ENCODE measurements at places on chromosomes 7 and 10.

GRCh38 chr7:84336303-84336702 is 141.7 kb upstream of the SEMA3A start:
- DNase-seq = no peak

DNA sequence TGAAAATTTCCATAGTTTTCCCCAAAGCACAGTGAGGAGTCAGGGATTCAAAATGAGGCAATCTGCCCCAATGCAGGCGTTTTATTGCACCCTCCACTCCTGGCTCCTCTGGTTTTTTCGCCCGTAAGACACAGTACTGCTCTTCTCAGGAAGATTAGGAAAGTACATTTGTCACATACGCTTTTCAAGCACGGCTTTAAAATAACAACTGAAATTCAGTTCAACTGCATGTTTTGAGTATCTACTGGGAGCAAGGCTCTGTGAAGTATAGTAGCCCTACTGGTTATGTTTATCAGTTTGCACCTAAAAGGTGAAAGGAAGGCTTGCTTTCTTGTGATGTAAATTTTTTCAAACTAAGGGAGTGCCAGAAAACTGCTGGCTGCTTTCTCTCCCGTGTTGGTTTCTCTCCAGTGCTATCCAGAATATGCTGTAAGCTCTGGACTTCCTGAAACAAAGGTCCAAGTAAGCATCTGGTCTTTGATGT is 1.9 kb upstream of the SGMS1 start:
- no peak for DNase-seq

DNA sequence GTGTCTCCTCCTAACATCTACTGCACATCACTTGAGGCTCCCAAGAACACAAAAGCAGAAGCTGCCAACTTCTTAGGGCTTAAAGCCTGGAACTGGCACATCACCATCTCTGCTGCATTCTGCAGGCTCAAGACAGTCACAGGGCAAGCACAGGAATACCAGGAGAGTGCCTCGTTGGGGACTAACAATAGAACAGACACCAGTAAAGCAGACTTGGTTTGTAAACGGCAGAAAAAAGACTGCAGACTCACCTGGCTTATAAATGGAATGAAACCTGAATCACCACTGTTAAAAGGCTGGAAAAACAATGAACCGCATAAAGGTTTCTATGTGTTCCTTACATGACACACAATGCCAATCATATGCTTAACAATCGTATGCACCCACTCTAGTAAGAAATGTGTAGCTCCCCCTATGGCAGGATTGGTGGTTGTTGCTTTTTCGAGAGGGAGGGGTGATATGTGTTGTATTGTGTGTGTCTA is 12.8 kb downstream of the RHEB start:
- DNase-seq = no peak

DNA sequence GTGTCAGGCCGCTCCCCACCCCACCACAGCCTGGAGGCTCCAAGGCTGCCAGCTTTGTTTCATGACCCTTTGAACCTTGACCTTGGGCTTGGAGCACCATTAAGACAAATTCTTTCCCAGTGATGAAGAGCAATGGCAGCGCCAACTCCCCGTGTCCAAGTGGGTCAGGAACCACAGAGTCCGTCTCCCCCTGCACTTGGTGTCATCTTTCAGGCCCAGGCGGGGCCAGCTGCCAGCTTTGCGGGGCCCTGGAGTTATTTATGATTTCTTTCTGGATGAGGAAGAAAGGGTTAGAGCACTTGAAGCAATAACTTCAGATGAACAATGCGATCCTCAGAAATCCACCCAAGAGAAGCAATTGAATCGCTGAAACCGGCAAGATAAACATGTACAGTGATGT is 110.8 kb downstream of the MYL10 start:
- no peak for DNase-seq

DNA sequence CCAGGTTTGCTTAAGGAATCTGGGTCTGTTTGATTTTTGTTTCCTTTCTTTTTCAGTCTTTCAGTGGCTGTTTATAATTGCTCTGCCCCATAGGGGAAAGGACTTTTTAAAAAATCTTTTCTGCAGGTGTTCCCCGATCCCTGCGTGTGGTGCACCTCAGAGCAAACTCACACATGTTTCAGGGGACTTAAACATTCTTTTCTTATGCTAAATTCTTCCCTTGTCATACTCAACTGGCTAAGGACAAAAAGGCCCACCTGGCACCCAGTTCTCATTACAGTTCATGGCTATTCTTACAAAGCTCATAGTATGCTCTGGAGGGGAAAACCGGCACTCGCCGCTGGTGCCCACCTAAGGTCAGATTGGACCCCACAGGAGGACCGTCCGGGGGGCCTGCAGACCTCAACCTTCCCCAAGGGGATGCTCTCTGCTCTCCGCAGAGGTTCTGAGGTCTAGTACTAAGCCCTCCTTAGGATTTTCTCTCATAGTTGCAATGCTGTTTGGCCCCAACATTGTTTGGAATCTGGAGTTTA is 220.3 kb downstream of the HGF start:
- no peak for DNase-seq

GRCh38 chr10:124062390-124062789 is 31.0 kb downstream of the CHST15 start:
- DNase-seq = no peak

GRCh38 chr10:30178356-30178964 is 119.1 kb upstream of the JCAD start:
- DNase-seq = no peak

- no peak for DNase-seq
These were observed 17.4 kb upstream of the CEP41 start for GRCh38 chr7:130458257-130458656.

DNA sequence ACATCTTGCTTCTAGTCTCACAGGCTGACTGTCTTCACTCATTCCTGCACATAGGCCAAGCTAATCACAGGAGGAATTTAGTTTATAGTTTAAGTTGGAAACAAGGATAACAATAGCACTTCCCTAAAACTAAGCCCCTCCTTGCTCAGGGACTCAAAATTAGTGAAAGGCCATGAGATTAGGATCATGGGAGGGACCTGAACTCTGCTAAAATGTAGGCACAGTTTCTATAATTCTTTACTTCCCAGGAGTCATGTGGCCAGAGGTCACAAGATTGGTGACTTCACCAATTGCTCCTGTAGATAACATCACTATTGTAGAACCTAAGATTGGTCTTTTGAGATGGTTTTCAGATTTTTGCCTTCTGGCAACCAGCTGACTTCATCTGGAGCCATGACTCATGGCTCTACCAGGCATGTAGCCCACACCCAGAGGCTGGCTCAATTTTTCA is 14.8 kb upstream of the UPP1 start:
- no peak for DNase-seq
